ENCODE measurements at places on chromosomes 12 and 14.

DNA sequence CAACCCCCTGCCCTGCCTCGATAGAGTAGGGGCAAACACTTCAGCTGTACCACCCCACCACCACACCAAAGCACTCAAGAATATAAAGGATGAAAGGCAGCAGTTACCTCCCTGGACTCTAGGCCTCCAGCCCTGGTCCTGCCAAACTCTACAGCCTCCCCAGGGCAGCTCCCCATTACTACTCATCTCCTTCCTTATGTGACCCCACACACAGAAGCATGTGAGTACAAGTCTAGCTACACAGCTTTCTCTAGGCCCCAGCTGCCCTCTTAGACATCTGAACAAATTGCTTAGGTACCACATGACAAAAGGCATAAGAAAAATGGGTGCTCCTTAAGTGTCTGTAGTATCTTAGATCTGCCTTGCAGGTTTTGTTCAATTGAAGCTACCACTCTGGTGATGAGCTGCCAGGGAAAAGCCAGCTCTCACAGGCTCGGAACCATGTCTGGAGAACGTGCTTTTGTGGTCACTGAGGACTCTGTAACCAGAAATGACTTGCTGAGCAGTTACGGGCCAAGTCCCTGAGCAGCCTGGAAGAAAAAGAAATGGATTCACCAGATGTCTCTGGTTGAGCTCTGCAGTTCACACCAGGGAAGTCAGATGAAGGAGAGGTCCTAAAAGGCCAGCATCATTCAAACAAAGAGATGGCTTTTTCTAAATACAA lies 32.8 kb downstream of the FMNL3 start:
- no peak for DNase-seq

DNA sequence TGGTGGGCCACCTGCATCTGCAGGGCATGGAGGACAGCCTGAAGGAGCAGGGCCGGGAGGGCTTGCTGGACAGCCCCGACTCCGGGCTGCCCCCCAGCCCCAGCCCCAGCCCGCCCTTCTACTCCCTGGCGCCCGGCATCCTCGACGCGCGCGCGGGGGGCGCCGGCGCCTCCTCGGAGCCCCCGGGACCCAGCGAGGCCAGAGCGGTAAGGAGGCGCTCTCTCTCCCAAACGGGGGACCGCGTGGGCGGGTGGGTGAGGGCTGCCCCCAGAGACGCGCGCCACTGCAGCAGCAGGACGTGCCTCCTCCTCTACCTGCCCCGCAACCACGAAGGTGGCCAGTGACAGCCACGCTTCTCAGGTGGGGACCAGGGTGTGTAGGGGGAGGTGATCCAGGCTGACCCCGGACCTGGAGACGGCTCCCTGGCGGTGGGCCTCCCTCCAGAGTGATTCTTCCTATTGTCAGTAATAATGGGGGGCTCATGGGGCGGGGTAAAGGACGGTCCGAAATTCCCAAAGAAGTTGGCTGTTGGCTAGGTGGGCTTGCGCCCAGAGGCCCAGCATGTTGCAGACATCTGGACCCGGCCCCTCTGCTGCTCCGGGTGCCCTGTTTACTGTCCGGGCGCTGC lies 652 bp downstream of the RFLNA start:
- no peak for DNase-seq

GRCh38 chr14:104356020-104356737 lies 217.8 kb downstream of the KIF26A start:
- no peak for DNase-seq

GRCh38 chr14:50864946-50865345 lies 6.9 kb upstream of the ABHD12B start:
- peak; percentile 81 for DNase-seq

GRCh38 chr14:105602799-105603793 lies 76.7 kb downstream of the TMEM121 start:
- no peak for DNase-seq

DNA sequence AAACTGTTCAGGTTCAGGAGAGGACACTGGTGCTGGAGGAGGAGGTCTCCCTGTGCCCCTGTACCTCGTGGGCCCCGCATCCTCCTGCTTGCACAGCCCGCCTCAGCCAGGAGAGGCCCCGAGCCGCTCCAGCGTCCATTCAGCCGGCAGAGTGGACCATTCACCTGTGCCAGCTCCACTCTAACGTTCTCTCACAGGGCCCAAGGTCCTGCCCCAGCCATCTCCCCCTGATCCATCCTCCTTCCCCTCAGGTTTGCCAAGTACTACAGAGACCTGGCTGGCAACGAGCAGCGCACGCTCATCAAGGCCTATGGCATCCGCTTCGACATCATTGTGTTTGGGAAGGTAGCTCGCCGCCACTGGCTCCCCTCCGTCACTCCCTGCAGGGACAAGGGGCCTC lies 22.2 kb downstream of the P2RX4 start:
- DNase-seq: no peak

DNA sequence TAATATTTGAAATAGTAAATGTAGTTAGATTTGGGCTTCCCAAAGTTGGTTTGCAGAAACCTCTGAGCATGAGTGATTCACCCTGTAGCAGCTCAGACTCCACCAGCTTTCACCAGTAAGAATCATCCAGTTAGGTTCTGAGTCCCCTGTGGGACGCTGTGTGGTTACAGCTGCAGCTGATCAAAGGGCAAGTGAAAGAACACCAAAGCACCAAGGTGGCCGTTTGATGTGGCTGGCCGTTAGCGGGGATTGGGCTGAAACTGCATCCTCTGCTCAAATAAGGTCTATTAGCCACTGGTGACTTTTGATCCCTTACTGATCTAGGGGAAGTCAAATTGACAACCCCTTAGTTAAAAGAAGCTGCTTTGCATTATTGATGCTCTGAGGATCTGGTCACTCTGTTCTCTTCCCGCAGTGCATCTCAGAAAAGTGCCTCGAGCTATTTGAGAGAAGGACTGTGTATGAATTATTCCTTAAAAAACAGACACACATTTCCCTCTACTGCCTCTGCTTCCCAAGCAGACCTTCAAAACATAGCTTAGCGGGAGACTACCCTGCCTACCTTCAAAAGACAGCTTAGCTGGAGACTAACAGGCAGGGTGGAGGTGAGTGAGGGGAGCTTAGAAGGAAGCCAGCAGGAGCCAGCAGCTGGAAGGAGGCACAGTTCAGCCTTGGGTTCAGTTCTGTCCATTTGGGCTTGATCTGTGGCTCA lies 3.7 kb downstream of the ABHD12B start:
- no peak for DNase-seq

DNA sequence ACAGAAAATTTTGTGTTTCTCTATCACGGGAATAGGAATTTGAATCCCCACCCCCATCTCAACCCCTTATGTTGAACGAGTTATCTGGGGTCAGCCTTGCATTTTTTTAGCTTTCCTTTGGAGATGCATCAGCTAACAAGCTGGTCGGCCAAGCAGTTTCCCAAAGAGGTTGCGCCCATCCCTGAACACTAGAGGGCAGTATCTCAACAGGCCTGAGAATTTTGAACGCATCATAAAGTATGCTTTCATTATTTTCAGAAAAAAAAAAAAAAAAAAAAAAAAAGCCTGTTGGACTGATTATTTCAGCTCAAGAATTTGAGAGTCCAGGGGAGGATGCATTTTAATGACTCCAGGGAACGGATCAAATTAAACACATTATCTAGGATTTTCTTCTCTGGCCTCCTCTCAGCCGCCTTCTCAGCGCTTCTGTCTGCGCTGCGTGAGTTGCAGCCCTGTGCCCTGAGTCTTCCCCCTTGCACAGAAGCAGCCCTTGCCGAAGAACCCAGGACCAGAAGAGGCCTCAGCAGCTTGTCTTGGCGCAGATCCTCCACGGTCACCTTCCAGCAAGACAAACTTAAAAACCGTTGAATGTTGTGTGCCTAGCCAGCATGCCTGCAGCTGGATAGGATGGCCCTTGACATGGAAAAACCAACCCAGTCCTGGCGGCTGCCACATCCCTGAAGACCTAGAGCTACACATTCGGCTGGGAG lies 76.6 kb upstream of the GZMB start:
- DNase-seq: peak; percentile 70

Data from putamen (tissue), 1 donor.